SK-N-SH (cell line): ENCODE measurements at places on chromosomes 16 and 17. TPM values are rescaled to one million over a fixed set of nuclear protein-coding genes. Genes with fewer than 3 reads are reported as not detected.

Gene CFAP119
- polyA plus RNA-seq: 28.4 and 36.5 TPM in 2 replicates

Gene ATXN2L
- polyA plus RNA-seq: 21.5 and 39.2 TPM in 2 replicates

Gene SIAH1
- 15.1 and 15.4 TPM in 2 replicates for polyA plus RNA-seq

Gene NLRC3
- not detected in 2 replicates for polyA plus RNA-seq

Gene RRAD
- polyA plus RNA-seq: 9.3 and 11.7 TPM in 2 replicates

Gene ZPBP2
- polyA plus RNA-seq: not detected in 2 replicates

Gene MEOX1
- polyA plus RNA-seq: 0.05 TPM in 1 of 2 replicates, not detected in the other

Gene GPR179
- 0.02 TPM in 2 replicates for polyA plus RNA-seq

Gene TPSB2
- polyA plus RNA-seq: not detected in 2 replicates

Gene MED9
- polyA plus RNA-seq: 9.7 and 10.1 TPM in 2 replicates

Gene TBC1D3K
- not detected in 2 replicates for polyA plus RNA-seq

Gene EPX
- polyA plus RNA-seq: 0.02 TPM in 1 of 2 replicates, not detected in the other

Gene C1QTNF8
- not detected in 2 replicates for polyA plus RNA-seq

Gene PIRT
- not detected in 2 replicates for polyA plus RNA-seq

Gene HP
- polyA plus RNA-seq: not detected in 2 replicates

Gene SMPD3
- polyA plus RNA-seq: 0.19 and 0.38 TPM in 2 replicates

Gene HAS3
- 38.7 and 52.4 TPM in 2 replicates for polyA plus RNA-seq

Gene CHRNE
- 0.54 and 0.71 TPM in 2 replicates for polyA plus RNA-seq

Gene KRTAP9-8
- polyA plus RNA-seq: not detected in 2 replicates

Gene KRT32
- not detected in 2 replicates for polyA plus RNA-seq

Gene ODAD4
- 1.1 and 1.6 TPM in 2 replicates for polyA plus RNA-seq

Gene ALOX12B
- 0.20 TPM in 1 of 2 replicates, not detected in the other for polyA plus RNA-seq

Gene RPL38
- polyA plus RNA-seq: 816 and 4,154 TPM in 2 replicates

Gene MPP3
- polyA plus RNA-seq: 12.5 and 14.1 TPM in 2 replicates

Gene TMEM92
- 0.28 and 0.46 TPM in 2 replicates for polyA plus RNA-seq

Gene HSD11B2
- polyA plus RNA-seq: 0.19 and 0.23 TPM in 2 replicates

Gene CDH5
- polyA plus RNA-seq: not detected in 2 replicates

Gene KRTAP4-6
- polyA plus RNA-seq: not detected in 2 replicates

Gene CCL4L2
- not detected in 2 replicates for polyA plus RNA-seq

Gene PHOSPHO1
- polyA plus RNA-seq: 0.13 TPM in 1 of 2 replicates, not detected in the other

Gene CCL7
- polyA plus RNA-seq: 0.50 and 0.72 TPM in 2 replicates

Gene HOXB8
- not detected in 2 replicates for polyA plus RNA-seq

Gene NEUROD2
- polyA plus RNA-seq: not detected in 2 replicates

Gene OR1F1
- polyA plus RNA-seq: 0.54 and 0.71 TPM in 2 replicates

Gene GP1BA
- polyA plus RNA-seq: not detected in 2 replicates

Gene SDR42E1
- polyA plus RNA-seq: not detected in 2 replicates

Gene GP2
- polyA plus RNA-seq: not detected in 2 replicates

Gene NACA2
- polyA plus RNA-seq: not detected in 2 replicates

Gene DBNDD1
- 23.5 and 27.9 TPM in 2 replicates for polyA plus RNA-seq

Gene BRCA1
- polyA plus RNA-seq: 11.2 and 12.5 TPM in 2 replicates

Gene CBLN1
- polyA plus RNA-seq: 0.16 TPM in 1 of 2 replicates, not detected in the other

Gene CCL8
- not detected in 2 replicates for polyA plus RNA-seq

Gene NXPH3
- polyA plus RNA-seq: 0.30 and 0.31 TPM in 2 replicates

Gene GRAPL
- not detected in 2 replicates for polyA plus RNA-seq

Gene MAF
- polyA plus RNA-seq: 0.23 and 0.37 TPM in 2 replicates

Gene RNF112
- 22.6 and 26.9 TPM in 2 replicates for polyA plus RNA-seq

Gene ZMYND15
- polyA plus RNA-seq: 0.06 and 0.08 TPM in 2 replicates

Gene UNC13D
- 0.99 and 1.3 TPM in 2 replicates for polyA plus RNA-seq

Gene SP2
- polyA plus RNA-seq: 8.8 and 16.7 TPM in 2 replicates

Gene TBC1D3H
- polyA plus RNA-seq: not detected in 2 replicates
